ENCODE measurements at places on chromosomes 16 and 17. TPM values are rescaled to one million over a fixed set of nuclear protein-coding genes. Genes with fewer than 3 reads are reported as not detected.

GRCh38 chr17:68349157-68349556 is 57.9 kb downstream of the ARSG start:
- DNase-seq: no peak

DNA sequence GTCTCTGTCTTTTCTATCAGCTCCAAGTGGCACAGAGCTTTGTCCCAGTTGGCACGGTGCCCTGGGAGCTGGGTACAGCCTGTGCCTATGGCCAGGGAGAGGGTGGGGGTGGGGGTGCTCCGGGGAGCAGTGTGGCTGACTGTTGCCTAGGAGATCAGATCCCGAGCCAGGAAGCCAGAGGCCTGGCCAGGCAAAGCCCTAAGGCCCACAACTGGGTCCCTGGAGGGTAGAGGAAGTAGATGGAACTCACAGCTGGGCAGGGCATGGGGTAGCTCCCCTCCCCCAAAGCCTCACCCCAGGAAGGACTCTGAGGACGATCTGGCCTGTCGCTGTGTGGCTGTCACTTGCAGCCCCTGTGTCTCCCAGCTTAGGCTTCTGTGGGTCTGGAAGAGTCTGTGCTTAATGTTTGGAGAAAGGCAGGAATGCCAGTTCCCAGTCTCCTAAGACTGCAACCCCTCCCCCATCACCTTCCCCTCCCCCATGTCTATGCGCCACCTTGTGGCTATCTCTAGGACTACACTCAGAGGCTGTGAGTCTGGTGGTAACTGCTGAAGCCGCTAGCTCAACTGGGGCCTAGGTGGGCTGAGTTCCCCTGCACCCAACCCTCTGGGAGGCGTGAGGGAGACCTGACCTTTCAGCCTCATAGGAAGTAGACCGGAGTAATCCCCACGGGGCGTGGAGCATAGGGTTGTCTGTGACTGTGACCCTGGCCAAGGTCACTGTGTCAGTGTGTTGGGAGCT is 12.6 kb downstream of the THRA start:
- peak; percentile 77 for DNase-seq

- no peak for DNase-seq
These were observed 115.3 kb downstream of the SNX29 start for GRCh38 chr16:12091569-12092543.

GRCh38 chr16:65809627-65810026 is 556.9 kb upstream of the CDH5 start:
- DNase-seq: no peak

DNA sequence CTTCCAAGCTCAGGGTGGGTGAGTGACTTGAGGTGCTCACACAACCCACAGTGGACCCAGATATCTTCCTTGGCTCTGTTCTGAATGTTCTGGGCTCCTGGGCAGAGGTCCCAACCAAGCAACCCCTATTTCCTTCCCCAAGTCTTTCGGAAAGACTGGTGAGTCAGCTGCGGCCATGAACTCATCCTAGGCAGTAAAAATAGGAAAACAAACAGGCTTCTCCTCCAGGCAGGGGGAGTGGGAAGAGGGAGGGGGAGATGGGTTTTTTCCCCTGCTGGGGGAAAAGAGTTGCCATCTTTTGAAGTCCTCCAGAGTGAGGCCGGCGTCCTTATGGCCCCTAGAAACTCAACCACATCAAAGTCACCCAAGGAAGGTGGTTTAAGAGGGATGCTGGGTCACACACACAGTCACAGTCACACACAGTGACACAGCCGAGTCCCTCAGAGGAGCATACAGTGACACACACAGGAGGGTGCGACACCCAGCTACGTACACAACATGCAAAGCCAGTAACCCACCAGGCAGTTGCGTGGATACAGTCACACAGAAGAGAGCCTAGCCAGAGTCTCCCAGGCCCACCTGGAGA is 16.0 kb upstream of the DLX4 start:
- DNase-seq: no peak

GRCh38 chr16:54107583-54108202 is 178.9 kb downstream of the IRX3 start:
- DNase-seq: no peak

DNA sequence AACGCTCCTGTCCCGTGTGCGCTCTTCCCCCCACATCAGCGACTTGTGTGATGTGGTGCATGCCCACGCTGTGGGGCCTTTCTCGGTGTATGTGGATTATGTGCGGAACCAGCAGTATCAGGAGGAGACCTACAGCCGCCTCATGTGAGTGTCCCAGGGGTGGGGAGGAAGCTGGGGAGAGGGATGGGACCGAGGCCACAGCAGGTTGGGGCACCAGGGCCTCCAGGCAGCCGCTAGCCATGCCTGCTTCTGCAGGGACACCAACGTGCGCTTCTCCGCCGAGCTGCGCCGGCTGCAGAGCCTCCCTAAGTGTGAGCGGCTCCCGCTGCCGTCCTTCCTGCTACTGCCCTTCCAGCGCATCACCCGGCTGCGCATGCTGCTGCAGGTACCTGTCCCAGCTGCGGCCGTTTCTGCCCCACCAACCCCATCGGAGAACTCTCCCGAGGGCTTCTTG is 5.8 kb downstream of the ARHGEF15 start:
- DNase-seq: no peak

- DNase-seq: no peak
These were observed 55.8 kb upstream of the B4GALNT2 start for GRCh38 chr17:49076573-49077384.

DNA sequence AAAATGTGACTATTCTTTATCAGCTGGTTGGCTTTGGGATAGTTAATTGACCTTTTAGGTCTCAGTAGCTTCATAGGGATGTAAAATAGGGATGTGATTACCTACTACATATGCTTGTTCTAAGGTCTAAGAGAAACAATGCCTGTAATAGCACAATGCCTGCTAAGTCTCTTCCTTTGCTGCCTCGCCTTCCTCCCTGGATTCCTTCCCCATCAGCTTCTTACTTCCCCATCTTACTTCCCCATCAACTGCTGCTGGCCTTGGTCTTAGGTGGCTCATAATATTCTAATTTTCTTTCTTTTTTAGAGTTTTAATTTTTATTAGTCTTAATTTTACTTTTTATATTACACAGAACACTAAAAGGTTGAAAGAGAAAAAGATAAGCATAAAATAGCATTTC is 59.2 kb upstream of the GOT2 start:
- DNase-seq: no peak

GRCh38 chr17:21167303-21167702 is 40.5 kb downstream of the DHRS7B start:
- DNase-seq: no peak

- no peak for DNase-seq
These were observed 2.6 kb downstream of the DUS1L start for GRCh38 chr17:82062984-82063368.

- no peak for DNase-seq
These were observed 3.3 kb downstream of the RND2 start for GRCh38 chr17:43028221-43028861.

GRCh38 chr17:82396601-82397435 is 21.3 kb upstream of the HEXD start:
- no peak for DNase-seq

DNA sequence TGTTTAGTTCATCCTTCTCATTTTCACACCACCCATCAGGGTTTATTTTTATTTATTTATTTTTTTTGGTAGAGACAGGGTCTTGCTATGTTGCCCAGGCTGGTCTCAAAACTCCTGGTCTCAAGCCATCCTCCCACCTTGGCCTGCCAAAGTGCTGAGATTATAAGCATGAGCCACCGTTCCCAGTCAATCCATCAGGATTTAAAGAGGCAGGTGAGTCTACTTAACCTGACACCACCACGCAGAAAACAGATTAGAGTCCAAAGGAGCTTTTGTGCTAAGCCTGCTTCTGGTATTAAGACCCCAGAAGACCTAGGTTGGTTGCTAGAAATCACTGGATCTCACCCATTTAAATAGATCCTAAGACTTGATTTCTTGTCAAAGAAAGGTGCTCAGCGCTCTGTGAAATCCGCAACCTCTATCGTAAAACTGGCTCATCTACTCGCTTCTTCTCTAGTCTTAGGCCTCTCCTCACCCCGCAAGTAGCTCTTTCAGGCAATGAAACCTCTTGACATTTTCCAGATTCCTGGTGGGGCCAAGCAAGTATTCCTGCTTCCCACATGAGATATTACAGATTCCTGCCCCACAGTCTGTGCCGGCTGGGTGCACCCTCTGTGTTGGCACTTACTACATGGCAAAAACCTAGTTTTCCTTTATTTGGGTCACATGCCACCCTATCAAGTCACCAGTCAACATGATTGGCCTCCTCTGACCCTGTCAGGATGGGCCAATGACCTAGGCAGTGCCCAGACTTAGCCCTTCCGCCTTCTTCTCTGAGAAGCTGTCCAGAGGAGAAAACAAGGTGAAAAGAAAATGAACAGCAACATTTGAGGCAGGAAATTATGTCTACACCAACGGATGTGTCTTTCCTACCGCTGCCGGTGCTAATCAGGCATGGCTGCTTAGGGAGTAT is 9.0 kb downstream of the PITPNA start:
- DNase-seq: no peak

DNA sequence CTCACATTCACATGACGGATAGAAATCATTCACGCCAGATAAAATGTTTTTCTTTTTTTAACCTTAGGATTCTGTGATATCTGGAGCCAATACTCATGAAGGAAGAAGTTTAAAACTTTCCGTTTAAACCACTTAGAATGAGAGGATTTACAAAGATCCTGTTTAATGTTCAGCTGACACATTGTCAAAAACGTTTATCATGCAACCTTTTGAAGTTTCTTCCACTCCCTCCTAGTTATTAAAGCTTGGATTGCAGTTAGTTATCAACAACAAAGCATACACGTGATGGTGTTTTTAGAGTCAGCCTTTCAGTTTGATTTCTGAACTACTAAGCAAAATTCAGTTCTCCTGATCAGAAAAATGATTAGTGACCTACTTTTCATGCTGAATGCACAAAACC is 143.3 kb upstream of the AXIN2 start:
- DNase-seq: no peak

- DNase-seq: peak; percentile 37
These were observed 4.7 kb downstream of the KCTD5 start for GRCh38 chr16:2686912-2687507.

GRCh38 chr16:27894386-27894785 is 169.1 kb downstream of the GSG1L start:
- no peak for DNase-seq

GRCh38 chr17:55870044-55870443 is 119.2 kb downstream of the PCTP start:
- no peak for DNase-seq

ABCA9 gene
- 7.3 TPM for total RNA-seq

ALDH3A1 gene
- total RNA-seq: 3.4 TPM

IRX5 gene
- total RNA-seq: 0.12 TPM

ABCA10 gene
- total RNA-seq: 8.7 TPM

OSBPL7 gene
- 39.3 TPM for total RNA-seq

LDHD gene
- 14.5 TPM for total RNA-seq

TMEM94 gene
- total RNA-seq: 106 TPM

CES1 gene
- 704 TPM for total RNA-seq

ARHGDIG gene
- total RNA-seq: 2.6 TPM
